ENCODE measurements at places on chromosomes 5 and 9.

- DNase-seq, result no peak
These were observed 130.5 kb upstream of the ZNF608 start for GRCh38 chr5:124876983-124877382.

- no peak for DNase-seq
These were observed 54.5 kb upstream of the KCNMB1 start for GRCh38 chr5:170443624-170444023.

DNA sequence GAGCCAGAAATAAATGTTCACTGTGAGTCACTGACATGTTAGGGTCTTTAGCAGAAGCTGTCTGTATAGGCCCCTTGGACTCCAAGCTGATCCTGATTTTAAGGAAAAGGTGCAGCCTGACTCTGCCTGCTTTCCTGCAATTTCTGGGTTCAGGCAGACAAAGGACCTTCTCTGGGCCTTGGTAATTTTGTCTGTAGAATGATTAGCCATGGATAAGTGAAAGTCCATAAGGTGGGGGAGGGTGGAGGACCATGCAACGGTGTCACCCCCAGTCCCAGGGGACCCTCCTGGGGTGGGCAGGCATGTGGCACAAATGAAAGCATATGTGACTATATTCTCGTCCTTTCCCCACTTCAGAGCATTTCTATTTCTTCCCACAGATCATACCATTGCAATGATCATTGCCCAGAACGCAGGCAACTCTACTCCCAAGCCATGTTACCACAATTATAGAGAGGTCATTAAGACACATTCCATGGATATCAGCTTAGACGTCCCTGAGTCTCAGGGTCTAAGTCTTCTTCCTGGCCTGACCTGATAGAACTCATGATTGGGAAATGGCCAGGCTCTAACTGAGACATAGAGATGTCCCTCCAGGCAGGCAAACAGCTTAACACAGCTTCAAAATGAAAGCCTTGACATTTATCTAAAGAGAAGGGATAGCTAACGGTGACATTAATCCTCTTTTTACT lies 157.9 kb upstream of the ALDH1B1 start:
- no peak for DNase-seq

GRCh38 chr9:114302727-114303126 lies 20.2 kb upstream of the ORM1 start:
- DNase-seq, result peak; percentile 1

- DNase-seq, result no peak
These were observed 71.4 kb downstream of the LRSAM1 start for GRCh38 chr9:127522727-127523126.

DNA sequence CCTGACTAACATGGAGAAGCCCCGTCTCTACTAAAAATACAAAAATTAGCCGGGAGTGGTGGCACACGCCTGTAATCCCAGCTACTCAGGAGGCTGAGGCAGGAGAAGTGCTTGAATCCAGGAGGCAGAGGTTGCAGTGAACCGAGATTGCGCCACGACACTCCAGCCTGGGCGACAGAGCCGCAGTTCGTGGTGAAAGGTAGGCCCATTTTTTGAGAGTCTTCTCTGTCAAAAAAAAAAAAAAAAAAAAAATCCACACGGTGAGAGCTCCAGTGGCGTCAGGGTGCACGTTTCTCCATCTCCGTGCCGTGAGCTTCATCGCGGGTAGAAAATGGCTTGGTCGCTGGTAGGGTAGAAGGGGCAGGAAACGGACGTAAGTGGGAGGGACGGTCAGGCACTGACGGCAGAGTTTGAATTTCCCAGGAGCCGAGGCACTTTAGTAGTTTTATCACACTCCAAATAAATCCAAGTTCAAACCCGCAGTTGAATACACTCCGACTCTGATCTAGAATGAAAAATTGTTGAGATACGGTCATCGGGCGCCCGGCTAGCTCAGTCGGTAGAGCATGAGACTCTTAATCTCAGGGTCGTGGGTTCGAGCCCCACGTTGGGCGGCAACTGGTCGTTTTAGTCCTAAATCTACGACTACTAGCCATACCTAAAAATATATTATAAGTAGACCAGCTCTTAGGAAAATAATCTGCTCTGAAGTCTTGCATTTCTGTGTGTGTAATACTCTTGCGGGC lies 2.4 kb upstream of the TRIM7 start:
- DNase-seq, result peak; percentile 69

- DNase-seq, result peak; percentile 31
These were observed 206.7 kb downstream of the ARHGAP26 start for GRCh38 chr5:142976861-142977260.

DNA sequence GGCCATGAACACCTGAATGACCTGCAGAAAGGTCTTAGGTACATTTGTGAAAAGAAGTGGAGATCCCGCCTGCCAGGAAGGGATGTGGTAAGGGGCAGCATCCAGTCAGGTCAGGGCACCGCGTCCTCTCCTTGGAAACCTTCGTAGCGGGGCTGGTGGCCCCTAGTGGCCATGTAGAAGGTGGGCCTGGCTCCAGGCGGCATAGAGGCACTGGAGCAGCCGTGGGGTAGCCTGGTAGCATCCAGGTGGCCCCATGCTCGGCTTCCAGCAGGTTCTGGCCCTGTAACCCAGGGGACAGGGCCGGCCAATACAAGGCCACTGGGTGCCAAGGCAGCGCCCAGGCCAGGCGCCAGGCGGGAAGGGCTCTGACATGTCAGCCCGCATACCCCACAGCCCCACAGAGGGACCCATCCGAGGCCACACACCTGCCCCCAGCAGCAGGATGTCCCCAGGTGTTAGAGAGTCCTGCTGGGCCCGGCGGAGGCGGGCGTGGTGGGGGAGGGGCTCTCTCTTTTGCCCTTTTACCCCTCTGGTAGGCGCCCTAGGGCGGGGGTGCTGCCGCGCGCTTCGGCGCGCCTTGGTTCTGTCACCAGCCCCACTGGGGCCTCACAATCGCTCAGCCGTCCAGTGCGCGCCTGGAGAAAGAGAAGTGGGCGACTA lies 58.3 kb upstream of the SPATA31E1 start:
- no peak for DNase-seq

- DNase-seq, result no peak
These were observed 174.0 kb downstream of the TMC1 start for GRCh38 chr9:72695365-72695764.

GRCh38 chr5:137304226-137304874 lies 194.8 kb downstream of the SPOCK1 start:
- no peak for DNase-seq

DNA sequence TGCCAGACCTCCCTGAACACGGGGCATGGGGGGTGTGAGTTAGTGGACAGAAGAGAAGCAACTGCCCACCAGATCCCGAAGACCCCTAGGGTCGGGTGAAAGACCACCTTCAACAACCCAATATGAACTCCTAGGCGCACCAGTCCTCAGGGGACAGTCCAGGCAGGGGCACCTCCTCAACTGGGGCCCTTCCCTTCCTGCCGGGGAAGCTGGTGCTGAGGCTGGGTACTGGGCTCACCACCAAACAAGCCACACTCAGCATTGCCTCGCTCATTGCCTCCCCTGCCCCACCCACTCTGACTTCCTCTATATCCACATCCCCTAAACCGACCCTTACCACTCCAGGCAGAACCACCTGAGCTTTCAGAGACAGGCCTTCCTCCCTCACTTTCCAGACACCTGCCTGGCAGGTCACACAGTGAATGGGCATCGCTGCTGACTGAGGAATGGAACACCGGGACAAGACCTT lies 42.5 kb downstream of the SEMA4D start:
- DNase-seq, result no peak

DNA sequence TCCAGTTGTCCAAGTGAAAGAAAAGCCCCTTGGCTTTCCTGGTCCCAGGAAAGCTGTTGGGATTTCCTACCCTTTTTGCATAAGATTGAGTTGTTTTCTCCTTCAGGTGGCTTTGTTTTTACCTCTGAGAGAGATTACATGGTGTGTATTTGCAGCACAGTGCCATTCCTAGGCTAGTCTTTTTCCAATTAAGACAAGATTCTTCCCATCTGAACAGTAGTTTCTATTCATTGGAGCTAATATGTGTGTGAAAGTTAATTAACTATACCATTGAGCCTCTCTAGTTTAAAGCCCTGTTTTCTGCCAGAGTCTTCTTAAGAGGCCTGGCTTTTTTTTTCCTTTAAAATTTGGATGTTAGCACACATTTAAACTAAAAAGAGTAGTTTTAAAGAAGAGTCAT lies 20.1 kb downstream of the MSANTD3 start:
- no peak for DNase-seq

- DNase-seq, result no peak
These were observed 3.2 kb upstream of the FUBP3 start for GRCh38 chr9:130576176-130576575.

DNA sequence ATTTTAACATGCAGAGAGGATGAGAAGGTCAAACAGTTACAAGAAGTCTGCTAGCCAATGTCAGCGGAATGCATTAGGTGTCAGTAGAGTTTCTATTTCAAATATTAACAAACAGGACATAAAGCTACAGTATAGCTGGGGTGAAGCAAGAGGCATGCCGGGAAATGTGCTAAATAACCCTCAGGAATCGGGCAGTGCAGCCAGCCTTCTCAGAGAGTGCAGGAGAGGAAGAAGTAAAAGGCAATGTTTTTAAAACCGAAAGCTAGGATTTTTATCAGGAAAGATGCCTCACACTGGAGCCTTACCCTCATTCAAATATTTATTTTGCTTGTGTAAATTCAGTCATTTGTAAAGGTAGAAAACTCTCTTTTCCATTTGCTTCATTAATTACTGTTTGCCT lies 59.1 kb upstream of the SH3GL2 start:
- no peak for DNase-seq

- no peak for DNase-seq
These were observed 121.3 kb downstream of the ADAMTS2 start for GRCh38 chr5:179223961-179224360.

GRCh38 chr9:29389421-29389820 lies 1816.1 kb upstream of the C9orf72 start:
- DNase-seq, result no peak

DNA sequence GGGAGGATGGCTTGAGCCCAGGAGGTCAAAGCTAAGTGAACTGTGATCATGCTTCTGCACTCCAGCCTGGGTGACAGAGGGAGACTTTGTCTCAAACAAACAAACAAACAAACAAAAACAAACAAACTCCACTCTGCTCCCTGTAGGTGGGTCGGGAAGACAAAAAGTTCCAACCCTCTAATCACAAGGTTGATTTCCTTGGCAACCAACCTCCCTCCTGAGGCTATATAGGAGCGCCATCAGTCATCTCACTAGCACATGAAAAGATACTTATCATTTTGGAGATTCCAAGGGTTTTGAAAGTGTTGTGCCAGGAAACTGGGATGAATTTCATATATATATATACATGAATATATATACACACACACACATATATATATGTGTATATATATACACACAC lies 160.5 kb downstream of the TUSC1 start:
- DNase-seq, result no peak

DNA sequence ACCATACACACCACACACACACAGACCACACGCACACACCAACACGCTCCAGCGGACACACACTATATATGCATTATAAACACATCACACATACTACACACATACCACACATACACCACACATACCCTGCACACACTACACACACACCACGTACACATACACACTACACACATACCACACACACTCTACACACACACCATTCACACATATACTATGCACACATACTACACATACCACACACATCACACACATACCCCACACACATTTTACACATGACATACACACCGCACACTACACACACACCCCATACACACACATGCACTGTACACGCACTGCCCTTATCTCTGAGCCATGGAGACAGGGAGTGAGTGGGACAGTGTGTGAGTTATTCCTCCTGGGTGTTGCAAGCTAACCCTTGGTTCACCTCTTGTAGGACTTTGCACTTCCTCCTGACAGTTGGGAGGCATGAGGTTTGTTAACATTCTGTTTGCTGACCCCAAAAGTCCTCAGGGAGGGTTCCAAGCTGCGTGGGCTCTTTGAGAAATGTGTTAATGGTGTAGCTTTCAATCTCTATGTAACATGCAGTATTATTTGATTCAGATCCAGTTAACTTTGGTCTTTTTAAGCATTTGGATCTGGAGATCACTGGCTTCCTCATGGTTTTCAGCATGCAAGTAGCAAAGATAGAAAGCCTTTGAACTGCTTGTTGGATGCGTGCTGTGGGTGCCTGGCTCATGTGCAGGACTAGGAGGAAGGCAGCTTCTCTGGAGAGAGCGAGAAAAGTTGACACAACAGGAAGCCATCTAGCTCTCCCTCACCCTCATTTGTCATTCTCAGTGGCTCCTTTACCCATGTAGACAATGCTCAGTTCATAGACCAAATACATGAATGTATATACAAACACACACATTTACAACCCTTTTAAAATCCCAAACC lies 13.7 kb downstream of the IL31RA start:
- DNase-seq, result no peak

DNA sequence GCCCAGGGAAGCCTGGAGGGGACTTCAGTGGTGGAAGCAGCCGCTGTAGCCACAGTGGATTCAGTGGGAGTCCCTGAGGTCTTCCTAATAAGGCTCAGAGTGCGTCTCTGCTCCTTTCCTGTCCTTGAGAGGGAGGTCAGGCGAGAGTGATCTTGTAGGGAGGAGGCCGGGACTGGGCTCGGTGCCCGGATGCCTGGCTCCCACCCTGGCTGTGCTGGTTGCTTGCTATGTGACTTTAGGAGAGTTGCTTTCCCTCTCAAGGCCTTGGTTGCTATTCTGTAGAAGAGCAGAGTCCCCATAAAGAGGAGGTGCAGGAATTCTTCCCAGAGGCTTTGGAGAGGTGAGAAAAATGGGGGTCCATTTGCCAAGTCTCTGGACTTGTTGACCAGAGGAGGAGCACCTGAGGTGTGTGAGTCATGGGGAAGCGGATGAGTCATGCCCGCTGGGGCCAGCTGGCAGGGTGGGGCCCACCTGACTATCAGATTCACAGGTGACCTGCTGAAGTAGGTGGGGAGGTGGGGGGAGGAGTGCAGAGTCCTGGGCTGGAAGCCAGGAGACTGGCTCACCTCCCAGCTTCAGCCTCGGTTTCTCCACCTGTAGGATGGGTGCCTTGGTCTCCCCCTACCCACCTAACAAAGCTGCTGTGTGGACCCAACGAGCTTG lies 13.8 kb downstream of the GSN start:
- DNase-seq, result no peak

DNA sequence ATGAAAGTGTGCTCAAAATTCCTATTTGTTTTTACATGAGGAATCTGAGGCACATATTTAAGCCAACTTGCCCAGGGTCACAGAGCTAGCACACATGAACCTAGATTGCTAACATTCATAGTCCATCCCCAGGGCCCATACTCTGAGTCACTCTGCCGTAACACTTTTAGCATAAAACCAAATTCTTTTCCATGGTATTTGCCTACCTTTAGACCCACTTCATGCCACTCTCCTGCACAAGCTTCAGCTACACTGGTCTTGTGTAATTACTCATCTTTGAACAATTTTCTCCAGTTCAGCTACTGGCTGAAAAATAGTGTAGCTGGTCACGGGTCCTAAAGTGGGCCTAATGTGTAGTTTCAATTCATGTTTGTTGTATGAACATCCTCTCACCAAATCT lies 200.7 kb downstream of the SLC12A2 start:
- no peak for DNase-seq

DNA sequence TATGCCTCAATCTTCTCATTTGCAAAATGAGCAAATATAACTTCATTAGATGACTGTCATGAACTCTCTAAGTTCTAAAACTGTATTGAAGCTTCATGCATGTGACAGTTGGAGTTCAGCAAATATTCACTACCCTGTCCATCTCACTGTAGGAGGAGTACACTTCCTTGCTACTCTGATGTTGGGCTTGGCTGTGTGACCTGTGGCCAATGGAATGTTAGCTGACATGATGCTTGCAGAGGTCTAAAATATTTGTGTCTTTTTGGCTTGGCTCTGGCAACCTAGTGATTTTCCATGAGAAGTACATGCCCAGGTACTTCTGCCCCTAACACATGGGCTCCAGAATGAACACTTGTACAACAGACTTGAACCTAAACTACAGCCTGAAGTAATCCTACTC lies 203.1 kb upstream of the ANKH start:
- DNase-seq, result peak; percentile 47

- DNase-seq, result no peak
These were observed 83.2 kb upstream of the LIFR start for GRCh38 chr5:38639377-38640358.
